ENCODE measurements at places on chromosomes 16 and 17.

DNA sequence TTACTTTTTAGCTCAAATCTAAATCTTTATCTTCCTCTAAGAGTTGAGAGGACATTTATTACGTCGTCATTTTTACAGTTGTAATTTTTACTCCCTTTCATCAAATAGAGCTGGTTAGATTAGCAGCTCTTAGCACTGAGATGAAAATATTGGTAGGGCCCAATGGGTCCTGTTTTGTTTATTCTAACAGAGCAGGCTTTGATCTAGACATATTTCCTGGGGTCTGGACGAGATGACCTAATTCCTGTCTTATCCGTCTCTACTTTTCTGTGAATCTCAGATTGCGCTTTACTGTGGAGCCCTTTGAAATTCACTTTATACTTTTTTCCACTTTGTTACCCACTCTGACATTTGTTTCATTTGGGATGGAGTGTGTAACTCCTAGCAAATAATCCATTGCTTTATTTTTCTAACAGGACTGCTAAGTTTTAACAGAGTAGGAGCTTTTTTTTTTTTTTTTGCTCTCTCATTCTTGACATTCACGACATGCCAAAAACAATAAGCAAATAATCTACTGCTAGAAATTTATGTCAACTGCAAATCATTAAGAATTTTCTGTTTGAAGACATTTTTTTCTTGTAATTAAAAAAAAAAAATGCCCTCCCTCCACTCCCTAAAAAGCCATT lies 18.5 kb downstream of the SALL1 start:
- DNase-seq = no peak

DNA sequence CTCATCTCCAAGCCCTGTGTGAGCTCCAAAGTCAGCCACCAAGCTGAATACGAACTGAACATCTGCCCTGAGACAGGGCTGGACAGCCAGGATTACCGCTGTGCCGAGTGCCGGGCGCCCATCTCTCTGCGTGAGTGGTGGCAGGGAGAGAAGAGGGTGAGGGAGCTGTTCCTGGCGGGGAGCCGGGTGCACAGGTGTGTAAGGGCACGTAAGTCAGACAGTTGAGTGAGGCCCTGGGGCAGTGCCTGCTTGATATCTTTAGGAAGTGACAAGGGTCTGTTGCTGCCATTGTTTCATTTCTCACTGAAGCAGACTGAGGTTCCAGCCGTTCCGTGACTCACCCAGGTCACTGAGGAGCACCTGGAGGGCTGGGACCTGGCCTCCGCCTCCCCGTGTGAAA lies 12.4 kb downstream of the DEF8 start:
- DNase-seq = no peak

DNA sequence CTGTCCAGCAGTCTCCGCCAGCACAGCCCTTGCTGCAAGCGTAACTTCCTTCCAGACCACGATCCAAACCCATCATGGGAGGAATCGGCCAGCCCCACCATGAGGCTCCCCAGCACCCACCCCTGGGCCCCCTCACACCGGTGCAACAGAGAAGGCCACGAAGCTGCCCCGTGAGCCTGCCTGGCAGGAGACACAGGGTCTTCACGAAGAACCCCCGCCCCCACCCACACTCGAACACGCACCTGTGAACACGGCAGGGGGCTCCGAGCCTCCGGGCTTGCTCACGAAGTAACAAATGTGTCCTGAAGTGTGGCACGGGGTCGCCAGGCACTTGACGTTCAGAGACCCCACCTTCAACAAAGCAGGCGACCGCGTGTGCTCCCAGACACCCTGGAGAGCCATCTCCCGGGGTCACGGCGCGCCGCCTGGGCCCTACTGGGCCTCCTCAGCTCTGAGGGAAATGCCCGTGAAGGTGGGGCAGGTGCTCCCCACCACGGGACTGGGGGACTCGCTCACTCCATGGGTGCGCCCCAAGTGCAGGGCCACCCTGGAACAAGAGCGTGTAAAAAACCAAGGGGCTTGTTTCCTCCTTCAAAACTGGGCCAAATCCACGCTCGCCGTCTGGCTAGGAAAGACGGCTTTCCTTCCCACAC lies 7.6 kb downstream of the HAGH start:
- no peak for DNase-seq

GRCh38 chr17:57356153-57356718 lies 99.9 kb downstream of the MSI2 start:
- no peak for DNase-seq

DNA sequence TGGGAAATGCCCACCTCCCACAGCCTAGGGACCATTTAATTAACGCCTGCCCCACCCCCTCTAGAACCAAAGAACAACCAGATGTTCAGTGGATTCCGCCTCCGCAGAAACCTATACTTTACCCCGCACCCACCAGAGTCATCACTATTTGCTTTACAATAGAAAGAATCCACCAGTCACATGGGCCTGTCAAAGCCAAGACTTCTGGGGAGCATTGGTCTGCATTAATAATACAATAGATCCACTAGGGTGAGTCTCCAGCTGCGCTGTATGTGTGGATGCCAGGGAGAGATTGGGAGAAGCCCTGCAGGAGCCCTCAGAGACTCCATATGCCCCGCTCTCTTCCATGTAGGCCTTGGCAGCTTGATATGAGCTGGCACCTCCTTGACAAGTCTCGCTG lies 31.3 kb downstream of the CLEC19A start:
- no peak for DNase-seq

Measured in activated CD4-positive, alpha-beta T cell treated with anti-CD3 and anti-CD28 coated beads for 24 hours (primary cell).